RWPE2 (cell line): ENCODE measurements at places on chromosomes 11 and 22.
A peak's percentile ranks its signal among the peaks of the same experiment; 100 is the strongest.

DNA sequence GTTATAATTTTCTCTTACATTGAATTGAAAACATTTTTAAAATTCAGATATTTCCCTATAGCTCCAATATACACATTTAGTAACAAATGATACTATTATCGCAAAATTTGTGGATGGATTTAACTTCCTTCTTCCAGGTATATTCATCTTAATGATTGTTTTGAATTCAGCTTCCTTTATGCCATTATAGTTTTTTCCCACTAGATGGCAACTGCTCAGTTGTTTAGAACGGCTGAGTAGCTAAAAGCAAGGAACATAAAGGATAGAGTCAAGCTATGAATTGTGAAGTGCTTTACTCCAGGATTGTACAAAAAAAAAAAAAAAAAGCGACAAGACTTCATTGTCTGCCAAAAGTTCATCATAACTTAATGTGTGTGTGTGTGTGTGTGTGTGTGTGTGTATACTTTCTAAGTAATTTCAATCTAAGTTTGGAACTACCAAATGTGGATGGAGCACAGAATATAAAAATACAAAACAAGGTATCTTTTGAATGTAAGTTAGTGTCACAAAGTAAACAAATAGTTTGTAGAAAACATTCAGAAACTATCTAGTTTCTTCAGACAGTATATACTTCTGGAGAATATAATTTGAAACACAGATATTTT, 846.4 kb downstream of the DLG2 start:
- no peak for DNase-seq

GRCh38 chr11:123567466-123567865, 87.0 kb downstream of the SCN3B start:
- peak; percentile 4 for DNase-seq

DNA sequence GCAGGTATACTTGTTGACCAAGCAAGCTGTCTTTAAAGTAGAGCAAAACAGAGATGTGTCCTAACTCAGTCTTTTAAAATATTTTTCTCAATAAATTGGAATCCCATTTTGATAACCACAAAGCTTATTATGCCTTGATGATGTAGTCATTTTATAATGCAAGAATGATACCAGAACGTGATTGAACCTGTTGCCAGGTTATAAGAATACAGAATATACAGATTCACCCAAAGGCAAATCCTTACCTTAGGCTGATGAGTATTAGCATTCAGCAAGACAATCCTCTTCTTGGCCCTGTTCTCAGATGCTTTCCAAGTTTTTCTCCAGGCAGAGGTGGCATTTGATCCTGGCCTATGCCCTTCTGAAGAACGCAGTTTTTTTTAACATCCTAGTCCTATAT, 76.1 kb downstream of the PPFIBP2 start:
- no peak for DNase-seq

GRCh38 chr11:119100246-119100970, 1.2 kb downstream of the DPAGT1 start:
- DNase-seq = no peak

GRCh38 chr11:112292785-112293407, 32.2 kb upstream of the PLET1 start:
- DNase-seq = peak; percentile 74

DNA sequence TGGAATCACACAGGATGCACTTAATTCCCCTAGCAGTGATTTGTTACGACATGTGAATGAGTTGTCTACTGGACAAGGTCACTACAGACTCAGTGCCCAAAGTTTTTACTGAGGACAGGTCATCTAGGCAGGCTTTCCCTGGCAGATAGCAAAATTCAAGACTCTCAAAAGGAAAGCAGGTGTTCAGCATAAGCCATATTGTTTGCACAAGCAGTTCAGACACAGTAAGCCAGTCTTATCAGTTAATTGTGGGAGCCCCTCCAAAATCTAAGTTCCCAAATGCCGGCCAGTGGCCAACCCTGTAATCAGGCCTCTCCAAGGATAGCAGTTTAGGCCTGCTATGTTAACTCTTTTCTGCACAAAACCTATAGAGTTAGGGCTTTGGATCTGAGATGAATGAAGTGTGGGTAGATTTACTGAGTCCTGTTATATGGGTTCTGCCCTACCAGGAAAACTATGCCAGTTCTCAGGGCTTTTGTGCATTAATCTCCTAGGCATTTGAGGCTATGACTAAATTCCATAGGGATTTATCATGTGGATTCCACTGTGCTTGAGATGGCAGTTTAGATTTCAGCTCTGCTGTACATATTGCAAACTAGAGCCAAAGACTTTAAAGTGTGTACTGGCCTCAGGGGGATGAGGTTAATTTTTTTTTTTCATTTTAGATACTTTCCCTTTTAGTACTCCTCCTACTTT, 4.8 kb upstream of the ARHGEF12 start:
- DNase-seq = no peak

GRCh38 chr11:56720513-56720912, 21.6 kb downstream of the OR9G1 start:
- DNase-seq = no peak

DNA sequence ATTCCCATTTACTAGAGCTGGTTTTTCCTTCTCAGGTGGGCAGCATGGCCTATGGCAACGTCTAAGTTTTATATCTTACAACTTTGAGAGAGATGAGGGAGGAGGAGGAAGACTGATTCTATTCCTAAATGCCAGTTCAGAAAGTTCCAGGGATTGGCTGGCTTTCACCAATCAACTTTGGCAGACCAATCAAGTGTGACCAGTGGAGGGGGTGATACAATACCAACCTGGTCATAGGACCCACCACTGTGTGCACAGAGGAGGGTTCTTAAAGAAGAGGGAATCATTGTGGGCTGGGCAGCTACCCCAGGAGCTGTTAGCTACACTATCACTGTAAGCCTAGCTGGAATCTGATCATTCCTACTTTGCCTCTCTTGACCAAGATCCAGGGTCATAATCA, 8.1 kb downstream of the DIXDC1 start:
- DNase-seq = no peak

GRCh38 chr22:27197052-27197451, 539.7 kb downstream of the MIAT start:
- DNase-seq = no peak

DNA sequence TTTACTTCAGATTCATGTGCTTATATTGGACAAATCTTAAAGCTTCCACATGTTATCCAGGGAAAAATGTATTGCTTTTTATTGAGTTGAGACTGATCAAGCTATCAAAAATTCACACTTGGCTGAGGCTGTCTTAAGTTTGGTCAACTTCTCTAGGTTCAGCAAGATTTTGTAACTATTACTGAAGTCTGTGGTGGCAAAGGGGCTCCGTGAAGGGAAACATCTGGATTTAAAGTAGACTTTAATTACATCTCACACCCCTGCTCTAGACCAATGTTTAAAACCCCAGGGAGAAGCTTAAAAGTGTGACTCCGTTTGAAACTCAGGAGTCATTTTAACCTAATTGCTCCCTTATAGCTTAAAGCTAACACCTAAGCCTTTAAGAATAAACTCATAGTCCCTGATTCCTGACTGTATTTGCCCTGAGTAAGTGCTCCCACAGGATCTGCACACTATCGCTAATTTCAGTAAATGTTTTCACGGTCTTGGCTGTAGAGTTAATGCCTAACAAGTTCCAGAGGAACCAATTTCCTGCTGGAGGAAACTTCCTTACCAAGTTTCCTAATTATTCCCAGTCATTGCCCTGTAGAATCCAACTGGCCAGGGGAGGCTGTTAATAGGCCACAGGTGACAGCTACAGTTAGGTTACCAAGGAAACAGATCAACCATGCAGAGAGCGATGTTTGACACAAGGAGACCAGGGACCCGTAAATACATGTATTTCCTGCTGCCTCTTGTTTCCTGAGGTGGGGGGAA, 40.5 kb downstream of the OR10A6 start:
- DNase-seq = no peak

DNA sequence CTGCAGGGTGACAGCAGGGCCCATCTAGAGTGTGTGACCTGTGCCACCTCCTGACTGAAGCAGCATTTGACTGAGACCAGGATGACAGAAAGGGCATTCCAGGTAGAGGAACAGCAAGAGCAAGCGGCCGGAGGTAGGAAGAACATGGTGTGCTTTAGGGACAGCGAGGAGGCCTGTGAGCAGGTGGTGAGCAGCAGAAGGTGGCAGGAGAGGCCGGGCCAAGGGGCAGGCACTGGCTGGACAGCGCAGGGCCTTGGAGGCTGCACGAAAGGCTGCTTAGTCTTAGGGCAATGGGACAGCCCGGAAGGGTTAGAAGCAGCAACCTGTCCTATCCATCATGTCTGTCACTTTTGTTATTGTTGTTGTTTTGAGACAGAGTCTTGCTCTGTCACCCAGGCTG, 17.6 kb upstream of the LRRC32 start:
- no peak for DNase-seq

DNA sequence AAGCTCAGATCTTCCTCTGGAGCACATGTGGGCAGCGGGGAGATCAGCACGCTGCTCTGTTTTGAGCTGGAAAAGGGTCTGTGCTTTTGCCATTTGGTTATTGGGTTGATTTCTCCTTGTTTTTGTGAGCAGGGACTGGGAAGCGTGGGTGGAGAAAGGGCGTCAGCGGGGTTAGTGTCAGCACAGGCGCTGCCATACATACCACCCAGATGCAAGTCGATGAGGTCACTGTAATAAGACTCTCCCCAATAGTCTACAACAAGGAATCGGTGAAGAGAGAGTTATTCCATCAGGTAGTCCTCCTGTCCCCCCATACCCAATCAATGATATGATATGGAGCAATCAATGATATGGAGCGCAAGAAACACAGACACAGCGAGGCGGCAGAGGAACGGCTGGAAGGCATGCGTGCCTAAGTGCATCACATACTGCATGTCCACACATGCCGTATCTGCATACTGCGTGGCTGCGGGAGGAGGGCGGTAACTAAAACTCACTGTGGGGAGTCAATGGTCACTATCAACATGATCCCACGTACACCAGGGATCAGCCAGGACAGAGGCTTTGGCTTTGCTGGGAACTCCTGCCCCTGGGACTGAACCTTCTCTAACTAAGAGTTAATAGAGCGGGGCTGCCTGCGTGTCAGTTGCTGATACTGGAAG, 29.5 kb upstream of the BID start:
- no peak for DNase-seq

- no peak for DNase-seq
Observed at GRCh38 chr11:16799221-16799620, 60.8 kb downstream of the C11orf58 start.

GRCh38 chr22:23183061-23183698, 2.9 kb downstream of the BCR start:
- DNase-seq = peak; percentile 76

DNA sequence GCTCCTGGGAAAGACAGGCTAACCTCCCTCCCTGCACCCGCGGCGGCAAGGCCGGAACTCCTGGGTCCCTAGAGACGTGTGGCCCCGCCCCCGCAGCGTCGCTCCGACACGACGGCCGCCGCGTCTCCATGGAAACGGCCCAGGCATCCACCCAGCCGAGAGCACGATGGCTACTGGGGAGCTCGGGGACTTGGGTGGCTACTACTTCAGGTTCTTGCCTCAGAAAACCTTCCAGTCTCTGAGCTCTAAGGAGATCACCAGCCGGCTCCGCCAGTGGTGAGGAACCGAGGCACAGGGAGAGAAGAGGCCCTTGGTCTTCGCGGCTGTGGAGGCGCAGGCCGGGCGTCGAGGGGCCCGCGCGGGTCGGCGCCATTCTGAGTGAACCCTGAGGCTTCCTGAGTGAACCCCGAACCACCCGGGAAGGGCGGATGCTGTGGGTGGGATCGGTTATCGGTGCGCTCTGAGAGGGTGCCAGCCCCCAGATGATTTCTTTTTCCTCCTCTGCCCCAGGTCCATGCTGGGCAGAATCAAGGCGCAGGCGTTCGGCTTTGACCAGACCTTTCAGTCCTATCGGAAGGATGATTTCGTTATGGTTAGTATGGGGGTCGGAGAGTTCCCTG, at the start of gene CFAP300:
Gene CFAP300 (plus strand): TSS at position 133 of the 620 bp plus-strand sequence. CDS start 34 bp downstream, at position 167.
- DNase-seq = peak; percentile 73

DNA sequence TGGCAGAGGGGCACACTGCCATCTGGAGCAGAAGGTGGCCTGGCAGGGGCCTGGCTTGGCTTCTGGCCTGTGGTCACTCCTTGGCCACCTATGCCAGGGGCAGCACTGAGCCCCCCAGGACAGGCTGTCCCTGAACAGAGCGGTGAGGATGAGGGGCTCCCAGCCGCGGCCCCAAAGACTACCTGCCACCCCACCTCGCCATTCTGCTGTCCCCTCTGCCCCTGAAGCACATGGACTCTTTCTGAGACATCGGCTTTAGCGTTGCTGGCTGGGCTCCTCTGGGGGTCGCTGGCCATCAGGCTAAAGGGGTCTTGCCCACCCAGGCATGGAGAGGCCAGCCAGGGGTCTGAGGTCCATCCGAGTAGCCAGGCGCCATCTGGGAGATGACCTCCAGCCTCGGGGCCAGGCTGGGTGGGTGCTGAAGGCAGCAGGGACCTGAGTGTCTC, 87.8 kb downstream of the WNT7B start:
- peak; percentile 61 for DNase-seq

GRCh38 chr11:100174881-100175280, 512.2 kb upstream of the ARHGAP42 start:
- no peak for DNase-seq

GRCh38 chr11:121367001-121367843, 74.7 kb downstream of the SC5D start:
- DNase-seq = no peak

GRCh38 chr11:67613960-67614715, 7.4 kb downstream of the NDUFV1 start:
- DNase-seq = peak; percentile 64

GRCh38 chr11:72970557-72971118, 156.4 kb downstream of the ATG16L2 start:
- no peak for DNase-seq

DNA sequence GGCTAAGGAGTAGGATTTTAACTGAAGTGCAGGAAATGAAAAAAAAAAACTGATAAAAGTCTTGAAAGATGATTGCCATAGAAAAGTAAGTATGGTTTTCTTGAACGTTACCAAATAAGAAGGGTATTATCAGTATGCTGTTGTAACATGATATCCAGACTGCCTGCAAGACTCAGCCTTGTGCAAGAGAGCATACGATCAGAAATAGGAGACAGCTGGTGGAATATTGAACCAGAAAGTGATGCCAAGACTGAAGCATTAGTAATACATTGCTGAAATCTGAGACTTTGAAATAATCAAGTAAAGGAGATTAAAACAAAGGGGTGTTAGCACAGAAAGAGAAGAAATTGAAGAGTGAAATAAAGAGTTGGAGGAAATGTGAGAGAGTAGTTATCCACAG, 452.7 kb upstream of the CNTN5 start:
- no peak for DNase-seq

GRCh38 chr11:65589444-65590239, 6.0 kb downstream of the KCNK7 start:
- no peak for DNase-seq

DNA sequence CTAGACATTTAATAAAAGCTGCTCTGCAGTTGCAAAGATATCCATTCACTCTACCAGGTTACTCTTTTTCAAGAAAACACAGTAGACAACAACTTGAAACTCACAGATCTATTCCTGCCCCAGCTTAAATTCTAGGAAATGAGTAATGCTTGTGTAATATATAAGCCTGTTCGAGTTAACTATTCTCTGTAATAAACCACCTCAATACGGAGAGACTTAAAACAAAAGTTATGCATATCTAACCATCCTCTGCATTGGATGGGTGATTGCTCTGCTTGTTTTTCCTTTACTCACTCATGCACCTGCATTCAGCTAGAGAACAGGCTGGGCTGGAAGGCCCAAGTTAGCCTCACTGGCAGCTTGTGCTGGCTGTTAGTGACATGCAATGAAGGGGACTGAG, 13.3 kb downstream of the LRRC4C start:
- DNase-seq = no peak

- no peak for DNase-seq
Observed at GRCh38 chr22:45190202-45190872, 26.6 kb downstream of the NUP50 start.

GRCh38 chr11:127448101-127448500, 447.5 kb upstream of the KIRREL3 start:
- no peak for DNase-seq

- no peak for DNase-seq
Observed at GRCh38 chr11:28227460-28227859, 119.3 kb downstream of the METTL15 start.
